ENCODE measurements at places on chromosomes 13 and 19.

- no peak for DNase-seq
Observed at GRCh38 chr13:31731921-31732320, 7.4 kb upstream of the RXFP2 start.

GRCh38 chr19:46250076-46250735, 20.7 kb downstream of the IGFL1 start:
- no peak for DNase-seq

GRCh38 chr13:111202745-111203144, 87.6 kb downstream of the ARHGEF7 start:
- no peak for DNase-seq

DNA sequence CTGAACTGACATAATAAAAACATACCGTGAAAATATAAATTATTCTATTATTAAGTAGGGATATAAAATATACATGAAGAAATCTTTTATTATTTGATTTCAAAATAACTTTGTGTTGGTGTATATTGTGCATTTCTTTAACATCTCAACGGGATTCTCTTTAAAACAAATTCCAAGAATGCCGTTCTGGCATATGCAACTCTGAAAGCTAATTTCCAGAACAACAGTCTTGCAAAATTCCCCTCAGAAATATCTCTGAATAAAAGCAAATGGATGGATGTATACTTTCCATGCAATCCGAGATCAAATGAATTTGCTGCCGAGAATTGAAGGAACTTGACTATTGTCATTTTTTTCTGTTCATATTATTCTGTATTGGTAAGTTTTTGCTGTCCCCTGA, 1579.8 kb downstream of the PCDH9 start:
- no peak for DNase-seq

GRCh38 chr13:49740870-49741269, 49.6 kb upstream of the EBPL start:
- no peak for DNase-seq

Measured in cerebellar nuclear complex (tissue), 1 donor.